ENCODE measurements at places on chromosomes 13 and 19.

GRCh38 chr19:32870981-32871451 is 1.4 kb upstream of the SLC7A9 start:
- no peak for DNase-seq

- no peak for DNase-seq
Observed at GRCh38 chr13:84843368-84843767, 955.9 kb downstream of the SLITRK6 start.

- DNase-seq = no peak
Observed at GRCh38 chr19:45382426-45382825, 12.1 kb upstream of the ERCC2 start.

DNA sequence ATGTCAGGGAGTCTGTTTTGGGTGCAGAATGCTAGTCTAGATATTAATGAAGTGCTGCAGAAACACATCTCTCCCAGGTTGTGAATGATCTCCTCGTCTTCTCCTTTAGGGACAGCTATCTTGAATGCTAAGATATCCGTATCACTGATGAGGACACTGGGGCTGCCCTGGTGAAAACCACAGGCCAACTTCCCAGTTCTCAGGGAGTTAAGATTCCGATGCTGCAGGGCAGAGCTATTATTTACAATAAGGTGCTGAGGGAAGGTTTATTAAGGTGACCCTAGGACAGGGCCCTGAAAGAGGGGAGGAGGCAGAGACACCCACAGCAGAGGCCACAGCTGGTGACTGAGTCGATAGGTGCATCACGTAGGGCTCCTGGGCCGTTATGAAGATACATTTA is 66.1 kb downstream of the TNFRSF19 start:
- no peak for DNase-seq

DNA sequence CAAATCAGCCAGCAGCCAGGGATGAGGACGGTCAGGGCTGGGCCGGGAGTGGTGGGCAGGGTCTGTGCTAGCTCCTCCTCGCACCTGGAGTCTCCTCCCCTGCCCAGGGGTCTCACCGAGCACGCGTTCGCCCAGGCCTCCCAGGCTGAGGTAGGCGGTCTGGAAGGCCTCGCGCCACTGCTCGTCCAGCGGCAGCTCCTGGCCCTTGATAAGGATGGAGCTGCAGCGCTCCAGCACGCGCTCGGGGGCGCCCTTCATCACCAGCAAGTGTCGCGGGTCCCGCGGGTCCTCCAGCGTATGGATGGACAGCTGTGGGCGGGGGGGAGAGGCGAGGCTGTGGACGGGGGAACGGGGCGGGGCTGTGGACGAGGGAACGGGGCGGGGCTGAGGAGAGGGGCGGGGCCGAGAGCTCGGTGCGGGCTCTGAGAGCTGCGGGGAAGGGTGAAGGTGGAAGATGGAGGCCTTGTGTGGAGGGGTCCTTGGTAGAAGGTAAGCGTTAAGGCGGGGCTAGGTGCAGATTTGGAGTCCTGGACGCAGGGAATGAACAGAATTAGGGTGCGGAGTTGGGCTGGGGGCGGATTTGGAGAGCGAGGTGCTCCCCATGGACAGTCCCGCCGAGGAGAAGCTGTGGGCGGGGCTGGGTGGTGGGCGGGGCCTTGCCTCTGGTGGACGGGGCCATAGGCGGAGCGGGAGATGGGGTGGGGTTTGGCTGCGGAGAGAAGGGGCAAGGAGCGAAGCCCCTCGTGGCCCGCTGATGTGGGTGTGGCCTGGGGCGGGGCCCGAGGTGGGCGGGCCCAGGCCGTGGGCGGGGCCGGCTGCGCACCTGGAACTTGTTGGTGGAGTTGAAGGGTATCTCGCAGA is 5.7 kb downstream of the ATP4A start:
- DNase-seq = peak; percentile 35

- peak; percentile 84 for DNase-seq
Observed at GRCh38 chr19:3389876-3390371, 23.5 kb downstream of the NFIC start.

- no peak for DNase-seq
Observed at GRCh38 chr13:97198753-97199152, 23.4 kb upstream of the MBNL2 start.

DNA sequence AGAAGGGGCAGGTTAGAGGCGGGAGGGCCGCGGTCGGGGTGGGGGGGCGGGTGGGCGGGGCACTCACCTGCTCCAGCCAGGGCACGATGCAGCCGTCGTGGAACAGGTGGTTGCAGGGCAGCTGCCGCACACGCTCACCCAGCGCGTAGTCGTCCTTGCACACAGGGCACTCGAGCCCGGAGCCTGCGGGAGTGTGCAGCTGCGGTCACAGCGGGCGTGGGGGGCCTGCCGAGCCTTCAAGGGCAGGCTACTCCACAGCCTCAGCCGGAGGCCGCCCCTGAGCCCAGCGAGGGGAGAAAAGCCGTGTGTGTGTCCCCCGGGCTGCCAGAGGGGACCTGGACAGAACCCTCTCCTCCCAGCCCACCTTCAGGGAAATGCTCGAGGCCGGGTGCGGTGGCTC is 8.6 kb downstream of the FGF22 start:
- DNase-seq = no peak

DNA sequence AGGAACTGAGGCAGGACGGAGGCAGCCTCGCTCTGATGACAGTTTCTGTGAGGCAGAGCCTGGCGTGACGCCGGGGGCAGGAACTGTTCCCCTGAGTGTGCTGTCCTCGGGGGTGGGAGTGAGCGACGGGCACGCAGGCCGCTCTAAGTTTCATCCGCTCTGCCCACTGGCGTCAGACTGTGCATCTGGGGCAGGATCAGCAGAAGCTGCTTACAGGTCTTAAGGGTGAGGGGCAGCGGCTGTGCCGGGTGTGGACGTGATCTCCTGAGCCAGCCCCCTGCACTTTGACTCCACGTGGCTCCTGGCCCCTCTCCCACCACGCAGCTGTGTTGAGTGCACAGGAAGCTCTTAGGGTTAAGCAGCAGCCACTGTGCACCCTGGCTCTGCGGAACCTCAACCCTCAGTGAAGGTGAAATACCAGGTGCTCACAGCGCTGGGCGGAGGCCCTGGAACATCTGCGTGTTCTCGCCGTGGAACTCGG is 1.5 kb downstream of the GRK1 start:
- DNase-seq = no peak
